ENCODE measurements at places on chromosomes 7 and 10.
A peak's percentile ranks its signal among the peaks of the same experiment; 100 is the strongest.

DNA sequence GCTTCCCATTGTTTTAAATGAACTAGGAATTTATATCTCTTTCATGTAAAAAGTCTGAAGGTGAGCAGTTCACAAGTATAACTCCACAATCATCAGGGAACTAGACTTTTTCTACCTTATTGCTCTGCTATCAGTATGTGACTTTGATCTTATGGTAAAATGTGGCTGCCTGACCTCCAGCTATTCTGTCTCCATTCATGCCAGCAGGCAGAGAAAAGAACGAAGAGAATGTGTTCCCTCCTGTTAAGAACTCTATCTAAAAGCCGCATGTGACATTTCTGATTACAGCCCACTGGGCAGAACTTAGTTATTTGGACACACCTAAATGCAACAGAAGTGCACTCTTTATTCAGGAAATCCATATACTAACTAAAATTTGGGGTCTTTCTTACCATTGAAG is 102.8 kb upstream of the MBL2 start:
- H3K4me1 ChIP-seq, result no peaks in the 10 kb centered on the region
- no peak for DNase-seq
- no peak overlapping the region for H3K4me3 ChIP-seq
- no peaks in the 10 kb centered on the region for H3K36me3 ChIP-seq

- no peaks in the 10 kb centered on the region for H3K36me3 ChIP-seq
- no peak for DNase-seq
- peaks cover 2% of the 10 kb centered on the region for H3K4me1 ChIP-seq
- peak overlapping the region; percentile 16 for H3K27ac ChIP-seq
- H3K4me3 ChIP-seq, result no peak overlapping the region
- H3K27me3 ChIP-seq, result no peaks in the 10 kb centered on the region
Observed at GRCh38 chr10:30862486-30862885, 169.2 kb downstream of the ZNF438 start.

DNA sequence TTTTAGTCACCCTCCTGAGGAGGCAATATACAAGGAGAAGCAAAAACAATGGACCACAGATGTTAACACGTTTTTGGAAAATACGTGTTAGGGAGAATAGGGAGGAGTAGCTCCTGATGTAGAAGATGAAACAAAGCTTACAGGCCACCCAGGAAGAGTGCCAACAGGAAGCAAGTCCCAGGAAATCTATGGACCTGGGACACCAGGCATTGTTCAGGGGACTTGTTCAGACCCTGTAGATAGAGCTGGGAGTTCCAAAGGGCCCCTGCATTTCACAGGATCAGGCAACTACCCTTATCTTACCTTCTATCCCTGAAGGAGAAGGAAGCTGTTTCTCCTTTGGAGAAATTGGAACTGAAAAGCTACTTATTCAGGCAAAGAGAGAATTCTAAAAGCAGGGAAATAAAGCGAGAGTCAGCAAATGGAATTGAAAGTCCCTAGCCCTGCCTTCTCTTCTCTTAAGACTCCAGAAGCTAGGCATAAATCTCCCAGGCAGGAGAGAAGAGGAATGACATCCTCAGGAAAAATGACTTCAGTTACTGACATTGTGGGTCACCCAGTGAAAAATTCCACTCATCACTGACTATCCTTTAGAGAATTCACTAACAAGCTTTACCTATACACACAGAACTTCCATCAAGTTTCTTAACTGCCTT is 77.7 kb upstream of the FAM3C start:
- H3K27me3 ChIP-seq, result no peaks in the 10 kb centered on the region
- no peaks in the 10 kb centered on the region for H3K36me3 ChIP-seq
- no peak overlapping the region for H3K27ac ChIP-seq
- H3K4me1 ChIP-seq, result no peaks in the 10 kb centered on the region

- no peaks in the 10 kb centered on the region for H3K27me3 ChIP-seq
- H3K4me3 ChIP-seq, result peak overlapping the region; percentile 70
- peak overlapping the region; percentile 77 for H3K27ac ChIP-seq
- no peaks in the 10 kb centered on the region for H3K36me3 ChIP-seq
Observed at GRCh38 chr7:99551334-99551733, 580 bp downstream of the FAM200A start.

- no peak for DNase-seq
- H3K4me1 ChIP-seq, result no peaks in the 10 kb centered on the region
- no peaks in the 10 kb centered on the region for H3K27me3 ChIP-seq
- H3K36me3 ChIP-seq, result no peaks in the 10 kb centered on the region
- H3K4me3 ChIP-seq, result no peak overlapping the region
- no peak overlapping the region for H3K27ac ChIP-seq
Observed at GRCh38 chr7:69873512-69873911, 275.2 kb downstream of the AUTS2 start.

DNA sequence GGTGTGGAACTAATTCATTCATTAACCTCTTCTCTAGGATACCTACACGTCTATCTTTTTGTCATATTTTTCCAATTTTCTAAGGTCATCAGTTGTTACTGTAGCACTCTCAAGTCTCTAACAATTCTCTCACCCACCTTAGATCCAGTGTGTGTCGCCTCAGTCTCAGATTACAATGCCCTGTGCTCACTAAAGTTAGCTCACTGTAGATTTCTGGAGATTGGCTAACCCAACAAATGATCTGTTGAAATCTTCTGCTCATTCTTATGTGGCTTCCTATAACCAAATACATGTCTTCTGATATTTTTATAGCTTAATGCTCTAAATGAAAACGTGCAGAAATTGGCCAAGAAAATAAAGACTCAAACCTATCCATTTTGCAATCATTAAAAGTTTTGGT is 142.6 kb downstream of the SLC25A13 start:
- H3K4me1 ChIP-seq, result no peaks in the 10 kb centered on the region
- H3K4me3 ChIP-seq, result no peak overlapping the region
- H3K27ac ChIP-seq, result no peak overlapping the region

DNA sequence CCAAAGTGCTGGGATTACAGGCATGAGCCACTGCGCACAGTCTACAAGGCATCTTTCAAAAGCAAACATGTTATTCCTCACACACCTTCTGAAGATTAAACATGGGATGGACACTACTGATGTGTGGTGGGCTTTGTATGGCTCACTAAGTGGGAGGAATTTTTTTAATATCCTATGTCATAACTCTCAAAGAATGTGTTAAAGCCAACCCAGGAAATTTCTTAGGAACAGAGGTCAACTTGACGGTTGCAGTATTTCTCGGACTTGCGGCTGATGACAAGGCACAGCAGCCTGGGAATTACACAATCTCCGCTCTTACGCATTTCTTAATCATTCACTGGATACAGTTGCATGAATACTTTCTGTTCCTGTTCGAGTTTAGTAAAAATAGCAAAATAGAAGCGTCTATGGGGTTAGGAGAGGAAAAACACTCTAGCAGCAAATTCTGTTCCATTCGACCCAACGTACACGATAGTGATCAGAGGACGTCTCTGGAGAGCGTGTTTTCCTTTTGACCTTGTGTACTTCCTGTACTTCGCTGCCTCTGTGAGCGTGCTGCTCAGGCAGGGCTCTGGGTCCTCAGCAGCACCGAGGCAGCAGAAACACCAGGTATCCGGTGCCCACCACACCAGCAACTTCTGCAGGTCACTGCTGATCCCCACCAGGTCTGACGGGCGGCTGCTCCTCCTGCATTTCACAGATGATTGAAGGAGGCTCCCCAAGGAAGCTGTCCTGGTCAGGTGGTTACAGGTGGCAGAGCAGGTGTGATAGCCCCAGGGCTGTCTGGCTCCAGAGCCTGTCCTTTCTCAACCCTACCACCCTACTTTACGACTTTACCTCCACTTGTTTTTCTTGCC is 26.4 kb upstream of the SRGN start:
- peak; percentile 25 for DNase-seq
- H3K4me1 ChIP-seq, result no peaks in the 10 kb centered on the region
- no peaks in the 10 kb centered on the region for H3K27me3 ChIP-seq

- no peak for DNase-seq
- H3K36me3 ChIP-seq, result no peaks in the 10 kb centered on the region
- H3K27ac ChIP-seq, result no peak within 1 kb of the TSS
- H3K4me3 ChIP-seq, result no peak within 1 kb of the TSS
Observed at GRCh38 chr7:100655908-100656674, at the start of gene ACTL6B. TSS of gene ACTL6B (minus strand) at chr7:100656448. CDS start at chr7:100656354, 94 bp downstream.

DNA sequence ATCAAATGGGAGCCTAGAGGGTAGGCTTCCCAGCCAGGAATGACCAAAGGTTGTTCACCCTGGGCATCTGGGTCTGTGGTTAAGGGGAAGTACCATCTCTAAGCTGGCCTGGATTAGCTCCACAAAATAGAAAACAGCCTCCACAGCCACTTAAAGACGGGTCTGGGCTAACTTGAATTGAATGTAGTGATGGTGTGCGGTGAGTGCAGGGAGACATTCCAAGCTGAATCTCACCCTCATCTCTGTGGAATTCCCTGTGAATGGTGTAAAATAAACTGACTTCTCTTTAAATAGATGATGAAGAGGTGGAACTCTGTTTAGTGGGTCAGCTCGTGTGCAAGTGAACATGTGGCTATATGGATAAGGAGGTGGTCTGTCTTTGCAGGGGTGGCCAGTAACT is 251.0 kb downstream of the DYNC1I1 start:
- DNase-seq, result no peak
- no peaks in the 10 kb centered on the region for H3K36me3 ChIP-seq
- H3K27ac ChIP-seq, result no peak overlapping the region

DNA sequence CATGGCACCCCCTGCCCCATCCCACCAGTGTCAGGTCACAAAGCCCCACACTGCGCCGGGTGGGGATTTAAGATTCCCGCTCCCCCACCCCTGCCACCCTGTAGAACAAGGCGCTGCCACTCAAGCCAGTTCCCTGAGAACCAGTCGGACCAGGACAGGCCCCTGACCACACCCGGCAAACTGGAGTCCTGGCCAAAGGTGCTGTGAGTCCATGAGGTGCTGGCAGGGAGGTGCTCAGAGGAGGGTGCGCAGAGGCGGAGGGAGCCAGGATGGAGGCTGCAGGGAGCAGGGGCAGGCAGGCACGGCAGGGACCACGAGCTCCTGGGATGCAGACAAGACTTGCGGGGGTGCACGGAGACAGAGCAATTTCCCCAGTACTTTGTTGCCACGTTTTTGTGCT is 19.7 kb upstream of the GDI2 start:
- no peaks in the 10 kb centered on the region for H3K27me3 ChIP-seq
- DNase-seq, result peak; percentile 36
- H3K27ac ChIP-seq, result no peak overlapping the region

- H3K4me3 ChIP-seq, result no peak overlapping the region
- H3K36me3 ChIP-seq, result no peaks in the 10 kb centered on the region
- H3K4me1 ChIP-seq, result no peaks in the 10 kb centered on the region
- no peak overlapping the region for H3K27ac ChIP-seq
- peaks cover 3% of the 10 kb centered on the region for H3K27me3 ChIP-seq
Observed at GRCh38 chr10:7075110-7075509, 335.7 kb downstream of the SFMBT2 start.

DNA sequence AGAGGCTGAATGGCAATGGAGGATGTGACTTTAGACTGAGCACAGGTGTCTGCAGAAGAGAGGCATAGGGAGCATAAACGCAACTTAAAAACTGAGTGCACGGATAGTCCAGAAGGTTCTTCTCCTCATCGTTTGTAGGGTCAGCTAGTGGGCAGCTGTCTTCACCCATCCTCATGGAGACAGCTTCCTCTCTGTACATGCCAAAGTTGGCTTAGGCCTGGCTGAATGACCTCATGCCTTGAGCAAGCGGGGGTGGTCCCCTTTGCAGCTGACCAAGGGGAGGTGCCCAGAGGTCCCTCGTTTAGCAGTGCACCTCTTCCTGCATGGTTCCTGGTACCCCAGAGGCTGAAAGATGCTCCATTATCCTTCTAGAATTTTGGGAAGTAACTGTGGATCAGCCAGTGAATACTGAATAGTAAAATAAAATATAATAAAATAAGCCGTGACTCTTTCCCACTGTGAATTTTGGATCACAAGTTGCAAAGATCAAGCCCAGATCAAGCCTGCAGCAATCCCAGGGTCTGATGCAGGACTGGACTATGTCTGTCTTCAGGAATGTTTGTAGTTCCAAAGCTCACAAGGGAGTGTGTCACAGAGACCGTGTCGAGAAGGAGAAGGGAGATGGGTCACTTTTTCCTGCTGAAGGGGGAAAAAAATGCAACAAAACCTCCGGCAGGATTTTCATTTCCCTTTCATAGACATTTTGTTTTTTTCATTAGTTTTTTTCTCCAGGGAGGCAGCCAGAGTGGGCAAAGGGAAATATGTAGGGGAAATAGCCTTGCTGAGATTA is 295.3 kb upstream of the MKI67 start:
- H3K27ac ChIP-seq, result no peak overlapping the region
- no peaks in the 10 kb centered on the region for H3K36me3 ChIP-seq
- DNase-seq, result no peak
- H3K27me3 ChIP-seq, result no peaks in the 10 kb centered on the region

DNA sequence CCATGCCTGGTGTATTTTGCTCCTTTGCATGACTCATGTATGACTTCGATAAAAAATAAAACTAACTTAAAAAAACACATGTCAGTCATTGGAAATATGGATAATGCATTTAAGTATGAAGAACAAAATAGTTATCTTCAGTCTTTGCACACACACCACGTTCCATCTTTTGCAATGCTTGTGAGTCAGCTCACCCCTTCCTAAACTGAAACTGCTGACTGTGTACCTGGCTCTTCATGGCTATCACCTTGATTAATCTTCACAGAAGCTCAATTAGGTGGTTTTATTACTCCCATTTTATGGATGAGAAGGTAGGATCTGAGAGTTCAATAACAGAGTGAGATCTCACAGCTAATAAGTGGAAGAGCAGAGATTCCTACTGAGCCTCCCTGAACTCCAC is 79.5 kb downstream of the CARD11 start:
- no peak overlapping the region for H3K27ac ChIP-seq
- DNase-seq, result no peak
- H3K4me1 ChIP-seq, result no peaks in the 10 kb centered on the region
- H3K4me3 ChIP-seq, result no peak overlapping the region

DNA sequence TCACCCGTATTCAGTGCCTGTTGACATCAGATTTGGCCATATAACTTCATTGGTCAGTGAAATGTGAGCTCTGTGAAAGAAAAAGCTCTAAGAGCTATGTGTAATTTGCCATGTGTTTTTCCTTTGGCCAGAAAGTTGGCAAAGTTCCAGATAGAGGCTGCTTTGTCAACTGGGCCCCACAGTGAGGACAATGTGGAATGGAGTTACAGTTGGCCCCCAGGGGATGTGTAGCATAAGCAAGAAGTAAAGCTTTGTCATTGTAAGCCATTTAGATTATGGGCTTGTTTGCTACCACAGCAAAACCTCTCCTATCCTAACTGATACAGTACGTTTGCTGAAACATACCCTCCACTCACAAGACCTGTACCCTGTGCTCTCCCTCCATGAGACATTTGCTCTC is 119.1 kb upstream of the HABP2 start:
- no peak overlapping the region for H3K4me3 ChIP-seq
- no peaks in the 10 kb centered on the region for H3K36me3 ChIP-seq
- no peak overlapping the region for H3K27ac ChIP-seq

GRCh38 chr10:133060466-133060865 is 27.3 kb upstream of the ADGRA1 start:
- H3K27ac ChIP-seq, result no peak overlapping the region
- H3K36me3 ChIP-seq, result no peaks in the 10 kb centered on the region
- DNase-seq, result no peak
- H3K4me3 ChIP-seq, result no peak overlapping the region
- no peaks in the 10 kb centered on the region for H3K4me1 ChIP-seq
